Thymus (tissue), 14 donors: ENCODE measurements at places on chromosomes 6 and 20. TPM values are rescaled to one million over a fixed set of nuclear protein-coding genes. Genes with fewer than 3 reads are reported as not detected.
A peak's percentile ranks its signal among the peaks of the same experiment; 100 is the strongest.

- peaks cover 2% of the 10 kb centered on the region for H3K27me3 ChIP-seq
- H3K4me1 ChIP-seq, result no peaks in the 10 kb centered on the region
- H3K4me3 ChIP-seq, result no peak overlapping the region
- H3K27ac ChIP-seq, result no peak overlapping the region
- DNase-seq, result no peak
- H3K36me3 ChIP-seq, result no peaks in the 10 kb centered on the region
Observed at GRCh38 chr6:380234-381218, 11.0 kb upstream of the IRF4 start.

DNA sequence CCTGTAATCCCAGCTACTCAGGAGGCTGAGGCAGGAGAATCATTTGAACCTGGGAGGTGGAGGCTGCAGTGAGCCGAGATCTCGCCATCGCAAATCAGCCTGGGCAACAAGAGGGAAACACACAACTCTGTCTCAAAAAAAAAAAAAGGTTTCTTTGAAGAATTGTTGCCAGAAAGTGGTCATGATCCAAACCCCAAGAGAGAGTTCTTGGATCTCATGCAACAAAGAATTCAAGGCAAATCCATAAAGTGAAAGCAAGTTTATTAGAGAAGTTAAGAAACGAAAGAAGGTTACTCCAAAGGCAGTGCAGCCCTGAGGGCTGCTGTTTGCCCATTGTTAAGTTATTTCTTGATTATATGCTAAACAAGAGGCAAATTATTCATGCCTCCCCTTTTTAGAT is 14.5 kb upstream of the KIFC1 start:
- no peaks in the 10 kb centered on the region for H3K27me3 ChIP-seq
- DNase-seq, result no peak
- no peaks in the 10 kb centered on the region for H3K36me3 ChIP-seq
- no peak overlapping the region for H3K4me3 ChIP-seq

DNA sequence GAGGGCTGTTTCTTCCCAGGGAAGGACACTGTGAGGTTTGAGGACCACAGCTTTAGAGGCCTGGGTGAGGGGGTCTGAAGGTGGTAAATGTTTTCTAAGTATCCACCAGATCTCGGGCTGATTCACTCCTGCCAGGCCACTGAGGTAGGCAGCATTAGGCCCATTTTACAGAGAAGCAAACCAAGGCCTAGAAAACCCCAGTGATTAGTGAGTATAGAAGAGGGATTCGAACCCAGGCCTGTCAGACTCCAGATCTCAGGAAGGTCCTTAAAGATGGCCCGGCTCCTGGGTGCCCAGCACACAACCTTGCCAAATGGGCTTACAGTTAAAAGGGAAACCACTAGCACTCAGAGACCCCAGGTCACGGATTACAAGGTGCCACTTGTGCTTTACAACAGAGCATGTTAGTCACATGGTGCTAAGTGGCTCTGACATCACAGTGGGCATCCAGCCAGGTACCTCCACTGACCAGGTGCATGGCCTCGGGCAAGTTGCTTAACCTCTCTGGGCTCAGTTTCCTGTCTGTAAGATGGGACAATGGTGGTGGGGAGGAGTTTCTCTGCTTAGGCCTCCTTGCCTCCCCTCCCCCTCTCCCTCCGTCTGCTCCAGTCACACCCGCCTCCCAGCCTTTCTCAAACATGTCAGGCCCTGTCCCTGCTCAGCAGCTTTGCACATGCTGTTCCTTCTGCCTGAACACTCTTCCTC is 18.8 kb upstream of the SIRPA start:
- H3K4me3 ChIP-seq, result no peak overlapping the region
- no peaks in the 10 kb centered on the region for H3K36me3 ChIP-seq
- peaks cover 4% of the 10 kb centered on the region for H3K27me3 ChIP-seq
- no peak for DNase-seq

GRCh38 chr6:73653571-73654424 is at the start of gene SLC17A5:
SLC17A5 (minus strand) TSS chr6:73653992; CDS start chr6:73653886, 106 bp downstream.
- H3K27ac ChIP-seq, result peak within 1 kb of the TSS; percentile 96
- no peaks in the 10 kb centered on the region for H3K36me3 ChIP-seq
- H3K4me3 ChIP-seq, result peak within 1 kb of the TSS; percentile 86

- DNase-seq, result no peak
- H3K4me3 ChIP-seq, result no peak overlapping the region
- H3K36me3 ChIP-seq, result no peaks in the 10 kb centered on the region
- H3K4me1 ChIP-seq, result no peaks in the 10 kb centered on the region
- no peak overlapping the region for H3K27ac ChIP-seq
Observed at GRCh38 chr6:145345094-145345493, 390.2 kb downstream of the EPM2A start.

DNA sequence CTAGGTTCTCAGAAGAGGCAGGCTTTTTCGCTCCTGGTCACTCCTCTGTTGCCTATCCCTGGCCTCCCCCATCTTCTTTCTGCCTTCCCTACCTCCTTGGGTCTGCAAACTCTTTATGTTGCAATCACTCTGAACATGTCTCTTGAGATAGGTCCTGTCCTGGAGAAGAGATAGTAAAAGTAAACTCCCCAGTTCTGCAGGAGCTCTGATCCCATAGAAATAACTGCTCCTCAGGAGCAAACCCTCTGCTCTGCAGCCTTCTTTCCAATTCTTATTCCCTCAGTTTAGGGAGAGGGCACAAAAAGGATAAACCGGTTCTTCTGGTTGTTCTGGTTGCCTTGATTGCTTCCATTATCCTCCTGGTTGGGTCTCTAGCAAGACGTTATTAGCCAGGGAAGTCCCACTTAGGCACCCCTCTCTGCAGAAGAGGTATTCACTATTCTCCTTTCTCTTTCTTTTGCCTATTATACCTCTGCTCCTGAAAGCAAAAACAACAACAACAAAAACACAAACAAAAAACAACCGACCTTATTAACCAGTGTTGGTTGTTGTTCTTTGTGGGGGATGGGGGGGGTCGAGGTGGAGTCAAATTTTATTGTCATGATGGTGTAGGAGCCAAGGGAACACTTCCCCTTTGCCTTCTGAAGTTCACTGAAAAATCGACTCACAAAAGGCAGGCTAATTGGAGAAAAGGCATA is 973 bp downstream of the TRIM38 start:
- H3K27ac ChIP-seq, result peak overlapping the region; percentile 20
- peak overlapping the region; percentile 68 for H3K4me3 ChIP-seq
- H3K27me3 ChIP-seq, result no peaks in the 10 kb centered on the region
- peak; percentile 9 for DNase-seq
- peaks cover 33% of the 10 kb centered on the region for H3K36me3 ChIP-seq

GRCh38 chr6:99467509-99468106 is 42.5 kb upstream of the PNISR start:
- no peak overlapping the region for H3K4me3 ChIP-seq
- H3K27ac ChIP-seq, result no peak overlapping the region
- no peaks in the 10 kb centered on the region for H3K36me3 ChIP-seq
- no peaks in the 10 kb centered on the region for H3K27me3 ChIP-seq
- no peaks in the 10 kb centered on the region for H3K4me1 ChIP-seq

- no peaks in the 10 kb centered on the region for H3K27me3 ChIP-seq
- no peaks in the 10 kb centered on the region for H3K4me1 ChIP-seq
- H3K36me3 ChIP-seq, result no peaks in the 10 kb centered on the region
- H3K4me3 ChIP-seq, result no peak overlapping the region
Observed at GRCh38 chr20:44145131-44145775, 41.7 kb downstream of the JPH2 start.

- H3K36me3 ChIP-seq, result no peaks in the 10 kb centered on the region
- no peak overlapping the region for H3K4me3 ChIP-seq
- no peak for DNase-seq
- no peaks in the 10 kb centered on the region for H3K4me1 ChIP-seq
- no peaks in the 10 kb centered on the region for H3K27me3 ChIP-seq
Observed at GRCh38 chr20:1911536-1911935, 16.3 kb downstream of the SIRPA start.

DNA sequence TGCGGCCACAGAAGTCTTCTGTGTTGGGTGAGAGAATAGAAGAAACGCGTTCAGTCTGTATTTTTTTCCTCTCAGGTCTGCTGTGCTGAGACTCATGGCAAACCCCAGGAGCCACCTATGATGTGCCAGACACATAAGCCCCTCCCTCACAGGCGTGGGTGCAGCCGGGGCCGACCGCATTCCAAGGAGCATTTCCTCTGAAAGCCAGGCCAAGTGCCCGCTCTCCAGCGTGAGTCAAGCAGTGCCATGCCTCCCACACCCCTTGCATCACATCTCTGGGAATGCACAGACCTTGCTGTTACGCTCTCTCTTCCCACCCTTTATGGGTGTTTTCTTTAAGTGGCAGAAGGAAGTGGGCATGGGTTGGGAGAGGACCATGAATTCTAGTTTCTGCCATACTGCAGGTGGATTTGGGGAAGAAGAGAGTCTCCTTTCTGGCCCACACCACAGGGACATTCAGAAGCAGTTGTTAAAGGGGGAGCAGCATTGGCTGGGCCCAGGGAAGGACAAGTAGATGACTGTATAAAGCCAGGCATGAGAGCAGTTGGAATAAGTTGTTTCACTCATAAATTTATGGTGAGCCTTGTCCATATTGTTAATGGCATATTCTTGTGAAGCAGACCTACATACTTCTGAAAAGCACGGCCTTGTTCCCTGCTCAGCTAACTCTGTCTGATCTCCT is 37.1 kb upstream of the TFAP2A start:
- H3K4me1 ChIP-seq, result no peaks in the 10 kb centered on the region
- H3K27me3 ChIP-seq, result peaks cover 2% of the 10 kb centered on the region
- DNase-seq, result no peak
- no peaks in the 10 kb centered on the region for H3K36me3 ChIP-seq
- no peak overlapping the region for H3K27ac ChIP-seq

- H3K27ac ChIP-seq, result peak overlapping the region; percentile 27
- H3K4me3 ChIP-seq, result no peak overlapping the region
- H3K4me1 ChIP-seq, result no peaks in the 10 kb centered on the region
- no peaks in the 10 kb centered on the region for H3K36me3 ChIP-seq
- H3K27me3 ChIP-seq, result no peaks in the 10 kb centered on the region
Observed at GRCh38 chr6:14108571-14109410, 8.8 kb upstream of the CD83 start.

DNA sequence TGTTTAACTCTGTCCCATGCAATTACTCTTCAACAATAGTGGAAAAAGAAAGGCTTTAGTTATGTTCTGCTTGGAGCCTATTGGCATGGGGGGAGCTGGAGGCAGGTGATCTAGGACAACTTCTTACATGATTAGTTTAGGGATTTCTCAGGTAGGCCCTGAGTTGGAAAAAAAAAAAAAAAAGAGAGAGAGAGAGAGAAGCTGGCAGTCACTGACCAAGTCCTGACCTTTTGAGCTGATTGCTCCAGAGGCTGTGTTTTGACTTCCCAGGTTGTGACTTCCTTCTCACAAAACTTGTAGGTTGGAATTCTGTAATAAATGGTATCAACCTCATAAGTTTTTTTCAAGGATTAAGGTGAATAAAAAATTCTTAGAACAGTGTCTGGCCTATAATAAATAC is 7.8 kb downstream of the C6orf141 start:
- H3K36me3 ChIP-seq, result no peaks in the 10 kb centered on the region
- no peaks in the 10 kb centered on the region for H3K27me3 ChIP-seq
- no peak overlapping the region for H3K27ac ChIP-seq
- no peak for DNase-seq
- no peaks in the 10 kb centered on the region for H3K4me1 ChIP-seq
- H3K4me3 ChIP-seq, result no peak overlapping the region

- H3K36me3 ChIP-seq, result no peaks in the 10 kb centered on the region
- no peak overlapping the region for H3K27ac ChIP-seq
- H3K4me3 ChIP-seq, result no peak overlapping the region
- H3K27me3 ChIP-seq, result peaks cover 22% of the 10 kb centered on the region
- peak; percentile 8 for DNase-seq
- H3K4me1 ChIP-seq, result no peaks in the 10 kb centered on the region
Observed at GRCh38 chr6:1436334-1437306, 47.2 kb downstream of the FOXF2 start.

- H3K27me3 ChIP-seq, result no peaks in the 10 kb centered on the region
- DNase-seq, result no peak
- no peaks in the 10 kb centered on the region for H3K36me3 ChIP-seq
- H3K27ac ChIP-seq, result no peak overlapping the region
- H3K4me1 ChIP-seq, result no peaks in the 10 kb centered on the region
Observed at GRCh38 chr6:23775127-23775526, 350.9 kb upstream of the NRSN1 start.

- H3K4me3 ChIP-seq, result no peak overlapping the region
- DNase-seq, result no peak
- H3K4me1 ChIP-seq, result no peaks in the 10 kb centered on the region
- no peak overlapping the region for H3K27ac ChIP-seq
- H3K27me3 ChIP-seq, result no peaks in the 10 kb centered on the region
Observed at GRCh38 chr20:22966787-22967464, 68.2 kb upstream of the SSTR4 start.

DNA sequence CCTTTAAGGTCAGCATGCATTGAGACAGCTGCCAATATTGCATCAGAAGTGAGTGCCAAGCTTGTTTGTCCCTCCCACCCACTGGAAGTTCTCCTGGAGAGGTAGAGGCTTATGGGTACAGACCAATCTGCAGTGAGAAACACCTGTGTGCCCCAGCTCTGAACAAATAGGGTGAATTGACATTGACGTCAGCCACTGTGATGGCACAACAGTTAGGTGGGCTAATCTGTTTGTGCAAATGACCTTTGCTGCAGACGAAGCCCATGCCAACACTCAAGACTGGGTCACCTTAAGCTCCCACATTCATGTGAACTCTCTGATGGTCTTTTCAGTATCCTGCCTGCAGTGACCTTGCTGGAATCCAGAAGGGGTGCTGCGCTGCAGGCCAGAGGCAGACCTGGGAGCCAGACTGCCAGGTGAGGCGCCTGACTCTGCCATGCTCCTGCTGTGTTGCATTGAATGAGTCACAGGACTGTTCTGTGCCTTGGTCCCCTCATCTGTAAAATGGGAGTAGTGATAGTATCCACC is 99.9 kb downstream of the ALDH8A1 start:
- no peak overlapping the region for H3K27ac ChIP-seq
- no peak overlapping the region for H3K4me3 ChIP-seq
- H3K4me1 ChIP-seq, result no peaks in the 10 kb centered on the region
- no peaks in the 10 kb centered on the region for H3K27me3 ChIP-seq
- DNase-seq, result no peak

DNA sequence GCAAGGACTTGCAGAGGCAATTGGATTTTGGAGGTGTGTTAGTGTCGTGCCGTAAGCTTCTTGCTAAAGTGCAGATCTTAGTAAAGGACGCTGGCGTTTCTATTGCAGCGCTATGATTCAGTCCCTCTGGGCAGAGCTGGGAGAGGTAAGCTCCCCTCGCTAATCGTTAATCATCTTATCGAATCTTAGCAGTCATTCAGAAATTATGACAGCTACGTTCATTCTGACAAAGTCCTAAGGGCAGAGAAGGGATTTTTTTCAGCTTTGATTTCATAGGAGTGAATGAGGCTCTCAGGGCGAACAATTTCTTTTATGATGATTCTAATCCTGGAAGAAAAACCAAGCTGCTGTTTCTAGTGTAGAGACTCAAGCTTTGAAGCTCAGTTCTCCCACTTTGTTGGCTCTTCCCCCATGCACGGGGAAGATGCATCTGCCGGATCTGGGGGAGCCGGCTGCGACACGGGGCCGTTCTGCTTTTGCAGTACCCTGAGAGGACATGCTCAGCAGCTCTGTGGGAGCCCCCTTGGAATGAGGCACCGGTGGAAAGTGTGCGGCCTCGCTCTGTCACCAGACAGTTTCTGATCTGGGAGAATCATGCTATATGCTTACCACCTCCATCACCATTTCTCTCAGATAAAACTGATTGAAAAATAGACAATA is 79.1 kb upstream of the SLC22A23 start:
- no peaks in the 10 kb centered on the region for H3K4me1 ChIP-seq
- DNase-seq, result no peak
- no peaks in the 10 kb centered on the region for H3K27me3 ChIP-seq
- no peak overlapping the region for H3K4me3 ChIP-seq
- no peaks in the 10 kb centered on the region for H3K36me3 ChIP-seq

GRCh38 chr6:19121521-19121920 is 715.6 kb upstream of the ID4 start:
- H3K27me3 ChIP-seq, result no peaks in the 10 kb centered on the region
- no peak for DNase-seq
- H3K36me3 ChIP-seq, result no peaks in the 10 kb centered on the region
- H3K4me1 ChIP-seq, result no peaks in the 10 kb centered on the region

Gene KCNB1
- 0.09 TPM for total RNA-seq

Gene MAFB
- 3.5 TPM for total RNA-seq

Gene LY6G6F
- total RNA-seq, result 0.05 TPM
